ENCODE measurements at places on chromosomes 4 and X.
A peak's percentile ranks its signal among the peaks of the same experiment; 100 is the strongest.

- no peak for DNase-seq
Observed at GRCh38 chrX:47608130-47608810, 11.4 kb downstream of the SYN1 start.

GRCh38 chrX:11450354-11450753 is 157.1 kb downstream of the AMELX start:
- no peak for DNase-seq

GRCh38 chrX:11893933-11894710 is 136.1 kb downstream of the MSL3 start:
- DNase-seq = no peak

GRCh38 chr4:65791812-65792308 is 121.6 kb upstream of the EPHA5 start:
- DNase-seq = no peak

DNA sequence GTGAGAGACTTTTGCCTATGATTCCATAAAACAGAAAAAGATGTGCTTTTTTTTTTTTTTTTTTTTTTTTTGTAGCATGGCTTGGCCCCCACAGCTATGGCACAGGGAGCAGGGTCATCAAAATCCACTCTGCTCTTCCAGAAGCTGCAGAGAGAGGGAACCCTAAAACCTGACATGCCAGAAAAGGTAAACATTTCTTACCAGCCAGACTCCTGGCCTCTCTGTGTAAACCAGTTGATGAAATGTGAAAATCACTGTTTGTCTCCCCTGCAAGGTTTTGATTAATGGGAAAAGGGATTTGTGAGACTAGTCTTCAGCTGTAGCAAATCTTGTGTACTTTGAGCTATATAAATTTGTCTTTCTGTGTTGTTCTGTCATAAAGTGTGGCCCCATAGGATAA is 105.9 kb downstream of the ARSJ start:
- no peak for DNase-seq

DNA sequence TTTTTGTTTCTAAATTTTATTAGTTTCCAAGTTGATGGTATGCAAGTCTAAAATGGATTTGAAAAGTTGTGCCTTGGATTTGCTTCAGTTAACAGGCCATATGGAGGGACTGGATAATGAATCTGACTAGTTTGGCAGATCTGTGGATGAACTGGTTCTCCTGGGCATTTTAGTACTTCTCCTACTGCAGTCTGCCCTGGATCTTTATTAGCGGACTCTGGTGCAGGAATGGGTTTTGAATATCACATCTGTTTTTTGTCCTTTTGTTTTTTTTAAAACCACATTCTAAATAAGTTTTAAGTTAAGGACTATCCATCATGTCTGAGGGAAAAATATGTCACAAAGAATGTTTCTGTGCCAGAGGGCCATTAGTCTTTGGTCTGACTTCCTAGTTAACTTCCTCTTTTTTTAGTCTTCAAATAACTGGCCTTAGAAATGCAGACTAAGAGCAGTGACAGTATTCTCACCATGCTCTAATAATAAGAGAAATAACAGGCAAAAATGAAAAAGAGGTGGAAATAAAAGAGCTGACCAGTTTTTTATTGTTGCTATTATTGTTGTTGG is 13.9 kb upstream of the DCK start:
- DNase-seq = no peak

GRCh38 chr4:7581477-7581876 is 146.7 kb upstream of the PSAPL1 start:
- no peak for DNase-seq

- DNase-seq = no peak
Observed at GRCh38 chr4:110075083-110075738, 123.2 kb downstream of the ELOVL6 start.

GRCh38 chr4:122045533-122045932 is 93.7 kb upstream of the TRPC3 start:
- no peak for DNase-seq

GRCh38 chr4:138927072-138927471 is 88.5 kb upstream of the NOCT start:
- DNase-seq = no peak

- DNase-seq = no peak
Observed at GRCh38 chr4:52883183-52883621, 21.1 kb downstream of the RASL11B start.

GRCh38 chr4:21769404-21770147 is 179.0 kb downstream of the KCNIP4 start:
- DNase-seq = no peak

DNA sequence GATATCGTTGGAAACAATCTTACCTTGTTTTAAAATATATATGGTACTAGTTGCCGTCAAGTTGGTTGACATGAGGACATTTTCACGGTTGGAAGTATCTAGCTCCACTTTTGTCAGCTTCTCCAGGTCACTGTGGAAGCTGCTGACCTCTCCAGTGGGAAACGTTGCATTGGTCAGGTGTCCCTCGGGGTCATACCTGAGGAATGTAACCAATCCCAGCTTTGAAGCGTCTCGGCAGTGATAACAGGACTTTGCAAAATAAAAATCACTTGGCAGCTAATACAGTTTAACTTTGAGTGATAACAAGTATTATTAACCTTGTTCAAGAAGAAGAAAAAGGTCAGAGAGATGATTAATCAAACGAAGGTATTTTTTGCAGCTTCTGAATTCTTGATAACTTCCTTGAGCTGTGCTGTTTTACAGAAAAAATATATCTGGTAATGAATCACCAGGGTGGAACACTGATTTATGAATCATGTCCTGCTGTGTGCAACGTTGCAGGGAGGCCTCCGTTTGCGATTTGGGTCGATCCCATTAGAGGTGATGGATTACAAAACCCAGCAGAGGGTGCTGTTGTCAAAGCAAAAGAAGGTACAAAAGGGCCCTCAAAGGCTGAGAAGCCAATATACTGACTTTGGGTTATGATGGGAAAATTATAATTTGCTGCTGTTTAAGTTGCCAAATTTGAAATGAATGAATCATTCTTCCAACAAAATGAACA is 60.1 kb downstream of the SH2D1A start:
- DNase-seq = peak; percentile 54

- DNase-seq = no peak
Observed at GRCh38 chr4:100609810-100610209, 92.0 kb upstream of the EMCN start.

DNA sequence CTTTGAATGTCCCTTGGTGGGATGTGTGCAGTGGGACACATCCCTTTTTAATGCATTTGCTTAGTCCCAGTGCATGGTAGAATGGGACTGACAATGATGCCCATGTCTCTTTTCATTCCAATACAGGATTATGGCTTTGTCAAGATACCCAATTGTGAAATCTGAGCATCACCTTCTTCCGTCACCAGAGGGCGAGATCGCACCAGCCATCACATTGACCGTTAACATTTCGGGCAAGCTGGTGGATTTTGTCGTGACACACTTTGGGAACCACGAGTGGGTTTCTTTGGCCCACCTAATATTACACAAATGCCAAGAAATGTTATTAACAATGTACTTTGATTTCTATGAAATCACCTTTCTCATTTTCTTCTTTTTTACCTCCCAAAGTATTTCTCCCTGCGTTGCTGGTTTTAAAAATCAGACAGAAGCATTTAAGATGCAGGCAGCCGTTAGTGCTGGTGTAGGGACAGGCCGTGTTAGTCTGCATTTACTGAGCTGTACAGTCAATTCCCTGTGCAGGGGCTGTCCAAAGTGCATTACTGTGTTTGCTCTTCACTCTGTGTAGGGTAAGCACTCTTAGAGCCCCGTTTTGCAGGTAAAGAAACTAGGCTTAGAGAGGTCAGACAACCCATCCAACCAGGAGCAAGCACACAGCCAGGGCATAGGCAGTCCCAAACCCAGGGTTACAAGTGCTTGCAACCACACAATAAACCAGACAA is 46.5 kb downstream of the CWH43 start:
- no peak for DNase-seq

GRCh38 chr4:628821-629635 is 3.7 kb downstream of the PDE6B start:
- DNase-seq = no peak

DNA sequence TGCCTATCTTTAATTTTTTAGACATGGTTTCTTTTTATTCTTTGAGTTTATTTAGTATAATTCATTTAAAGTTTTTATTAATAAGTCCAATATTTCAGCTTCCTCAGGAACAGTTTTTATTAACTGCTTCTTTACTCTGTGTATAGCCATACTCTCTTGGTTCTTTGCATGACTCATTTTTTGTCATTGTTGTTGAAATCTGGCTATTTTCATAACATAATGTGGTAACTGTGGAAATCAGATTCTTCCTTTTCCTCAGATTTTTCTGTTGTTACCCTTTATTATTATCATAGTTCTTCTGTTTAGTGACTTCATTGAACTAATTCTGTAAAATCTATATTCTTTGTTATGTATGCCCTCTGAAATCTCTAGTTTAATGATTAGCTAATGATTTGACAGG is 124.9 kb upstream of the CYSLTR1 start:
- no peak for DNase-seq

DNA sequence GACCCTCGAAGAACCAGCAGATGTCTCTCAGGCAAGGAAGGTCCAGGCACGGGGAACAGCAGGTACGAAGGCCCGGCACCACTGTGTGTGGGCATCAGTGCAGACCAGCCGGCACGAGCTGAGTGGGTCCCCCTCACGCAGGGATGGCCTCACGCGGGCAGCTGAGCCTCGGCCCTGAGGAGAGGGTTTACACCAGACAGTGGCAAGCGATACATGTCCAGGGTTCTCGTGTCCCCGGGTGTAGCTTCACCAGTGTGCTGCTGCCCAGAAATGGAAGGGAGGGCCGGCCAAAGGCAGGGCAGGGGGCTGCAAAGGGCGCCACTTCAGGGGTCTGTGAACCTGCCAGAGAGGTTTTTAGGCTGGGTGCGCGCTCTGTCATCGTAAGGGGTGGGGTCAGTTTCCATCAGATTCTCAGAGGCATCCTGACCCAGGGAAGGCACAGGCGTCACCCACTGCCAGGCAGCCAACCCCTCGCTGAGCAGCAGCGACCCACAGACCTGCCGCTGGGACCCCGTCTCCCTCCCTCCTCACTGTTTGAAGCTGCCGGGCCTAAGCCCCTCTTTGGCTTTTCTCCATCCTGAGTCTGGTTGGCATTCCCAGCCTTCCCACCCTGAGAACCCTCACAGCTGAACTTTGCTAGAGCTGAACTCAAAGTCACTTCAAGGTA is 107.0 kb downstream of the CPZ start:
- DNase-seq = no peak

DNA sequence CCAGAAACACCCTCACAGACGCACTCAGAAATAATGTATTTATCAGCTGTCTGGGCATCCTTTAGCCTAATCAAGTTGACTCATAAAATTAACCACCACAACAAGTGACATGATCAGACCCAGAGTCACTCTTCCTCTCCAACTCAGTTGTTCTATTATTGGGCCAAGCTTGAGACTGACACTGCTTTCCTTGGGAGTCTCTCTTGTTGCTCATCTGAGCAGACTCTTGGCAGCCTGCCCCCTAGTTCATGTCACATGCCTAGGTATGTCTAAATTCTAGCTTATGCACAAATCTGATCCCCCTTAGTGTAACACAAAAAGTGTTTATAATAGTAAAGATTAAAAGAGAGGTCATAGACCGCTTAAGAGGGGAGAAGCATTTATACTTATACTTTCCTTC is 72.6 kb upstream of the ADAMTS3 start:
- no peak for DNase-seq

DNA sequence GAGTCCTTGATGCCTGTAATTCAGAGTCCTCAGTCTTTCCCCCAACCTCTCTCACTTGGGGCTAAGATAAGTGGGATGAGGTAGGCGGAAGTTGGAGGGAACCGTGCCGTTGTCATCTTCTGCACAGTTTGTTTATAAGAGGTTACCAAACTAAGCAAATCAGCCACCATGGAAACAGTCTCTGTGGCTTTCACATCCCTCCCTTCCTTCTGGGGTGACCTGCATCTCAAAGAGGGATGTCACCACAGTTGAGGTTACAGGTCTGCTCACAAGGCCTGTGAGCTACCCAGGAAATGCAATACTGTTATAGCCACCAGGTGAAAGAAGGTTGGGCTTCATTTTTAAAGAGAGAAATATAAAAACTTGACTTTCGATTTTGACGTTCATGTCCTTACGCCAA is 26.3 kb downstream of the RTL5 start:
- DNase-seq = peak; percentile 22

DNA sequence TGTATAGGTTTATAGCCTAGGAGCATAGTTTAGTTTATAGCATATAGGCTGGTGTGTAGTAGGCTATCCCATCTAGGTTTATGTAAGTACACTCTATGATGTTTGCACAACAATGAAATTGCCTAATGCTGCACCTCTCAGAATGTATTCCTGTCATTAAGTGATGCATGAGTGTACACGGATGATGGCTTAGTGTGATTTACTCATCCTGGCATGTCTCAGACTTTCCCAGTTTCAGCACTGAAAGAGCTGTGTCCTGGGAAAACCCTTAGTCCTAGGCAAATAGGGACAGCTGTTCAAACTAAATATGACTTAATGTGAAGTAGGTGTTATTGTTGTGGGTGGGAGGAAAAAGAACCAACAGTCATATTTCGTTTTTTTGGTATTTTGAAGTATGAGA is 264.9 kb upstream of the MAGEB18 start:
- DNase-seq = no peak

GRCh38 chr4:53716011-53716410 is 124.7 kb upstream of the LNX1 start:
- no peak for DNase-seq

GRCh38 chr4:100034023-100034664 is 84.1 kb upstream of the H2AZ1 start:
- no peak for DNase-seq

- no peak for DNase-seq
Observed at GRCh38 chr4:113563691-113564378, 197.7 kb downstream of the CAMK2D start.

DNA sequence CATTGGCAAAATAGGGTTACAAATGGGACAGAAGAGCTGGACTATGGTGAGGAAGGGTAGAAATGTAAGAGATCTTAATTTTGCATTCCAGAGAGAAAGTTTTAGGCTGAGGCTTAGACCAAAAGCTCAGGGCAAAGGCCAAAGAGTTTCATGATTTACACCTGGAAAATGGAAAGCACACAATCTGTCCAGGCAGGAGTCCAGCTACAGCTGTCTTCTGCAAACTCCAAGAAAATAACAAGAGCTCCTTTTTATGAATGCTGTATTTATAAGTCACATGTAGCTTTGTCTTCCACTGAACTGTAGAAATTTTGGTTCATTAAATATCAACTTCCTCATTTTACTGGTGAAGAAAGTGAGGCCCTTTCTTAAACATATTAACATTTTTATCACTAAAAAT is 288.0 kb upstream of the ATOH1 start:
- no peak for DNase-seq

All from CD8-positive, alpha-beta T cell (primary cell).